ENCODE measurements at places on chromosomes 1 and 21.

GRCh38 chr1:3564921-3565831 lies 46.1 kb downstream of the MEGF6 start:
- peak; percentile 69 for DNase-seq

DNA sequence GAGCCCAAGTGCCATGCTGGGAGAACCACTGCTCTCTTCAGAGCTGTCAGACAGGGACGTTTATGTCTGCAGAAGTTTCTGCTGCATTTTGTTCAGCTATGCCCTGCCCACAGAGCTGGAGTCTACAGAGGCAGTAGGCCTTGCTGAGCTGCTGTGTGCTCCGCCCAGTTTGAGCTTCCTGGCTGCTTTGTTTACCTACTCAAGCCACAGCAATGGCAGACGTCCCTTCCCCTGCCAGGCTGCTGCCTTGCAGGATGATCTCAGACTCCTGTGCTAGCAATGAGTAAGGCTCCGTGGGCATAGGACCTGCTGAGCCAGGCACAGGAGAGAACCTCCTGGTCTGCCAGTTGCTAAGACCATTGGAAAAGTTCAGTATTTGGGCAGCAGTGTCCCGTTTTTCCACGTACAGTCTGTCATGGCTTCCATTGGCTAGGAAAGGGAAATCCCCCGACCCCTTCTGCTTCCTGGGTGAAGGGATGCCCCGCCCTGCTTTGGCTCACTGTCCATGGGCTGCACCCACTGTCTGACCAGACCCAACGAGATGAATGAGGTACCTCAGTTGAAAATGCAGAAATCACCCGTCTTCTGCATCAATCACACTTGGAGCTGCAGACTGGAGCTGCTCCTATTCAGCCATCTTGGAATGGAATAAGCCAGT lies 31.9 kb downstream of the CYP4B1 start:
- DNase-seq: no peak

DNA sequence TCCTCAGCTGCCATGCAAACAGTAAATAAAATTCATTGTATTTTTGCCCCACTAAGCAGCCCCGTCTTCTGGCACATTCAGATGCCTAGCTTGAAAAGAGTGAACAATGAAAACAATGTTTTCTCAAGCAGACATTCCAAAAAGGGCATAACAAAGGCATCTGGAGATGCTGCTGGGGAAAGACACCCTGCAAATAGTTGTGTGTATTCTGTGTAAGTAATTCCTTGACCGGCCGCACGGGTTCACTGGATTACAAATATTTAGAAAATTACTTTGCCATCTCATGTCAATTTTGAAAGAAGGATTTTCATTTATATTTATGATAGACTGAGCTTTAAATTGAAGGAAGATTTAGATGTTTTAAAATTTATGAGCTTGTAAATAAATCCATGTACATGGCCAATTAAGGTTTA lies 142.2 kb downstream of the SLC45A1 start:
- DNase-seq: no peak

DNA sequence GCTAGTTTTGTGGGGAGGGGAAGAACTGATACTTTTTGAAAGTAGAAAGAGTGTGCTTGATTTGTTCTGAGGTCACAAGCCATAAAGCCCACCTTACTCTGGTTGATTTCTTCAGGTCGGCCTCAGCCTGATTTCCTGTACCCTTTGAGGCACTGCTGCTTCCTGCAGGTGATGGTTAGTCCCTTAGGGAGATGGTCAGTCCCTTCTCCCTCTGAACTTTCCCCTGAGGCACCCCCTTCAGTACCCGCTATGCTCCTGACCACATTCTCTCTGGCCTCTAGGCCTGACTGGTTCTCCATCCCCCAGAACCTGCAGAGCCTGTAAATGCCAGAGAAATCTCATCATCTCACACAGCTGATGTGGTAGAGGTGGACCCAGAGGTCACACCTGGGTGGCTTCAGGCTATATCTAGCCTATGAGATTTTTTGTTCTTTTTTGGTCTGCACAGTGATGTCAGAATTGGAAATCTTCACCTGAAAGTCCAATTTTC lies 15.0 kb upstream of the ID3 start:
- DNase-seq: no peak
